ENCODE measurements at places on chromosomes 1 and 21.

DNA sequence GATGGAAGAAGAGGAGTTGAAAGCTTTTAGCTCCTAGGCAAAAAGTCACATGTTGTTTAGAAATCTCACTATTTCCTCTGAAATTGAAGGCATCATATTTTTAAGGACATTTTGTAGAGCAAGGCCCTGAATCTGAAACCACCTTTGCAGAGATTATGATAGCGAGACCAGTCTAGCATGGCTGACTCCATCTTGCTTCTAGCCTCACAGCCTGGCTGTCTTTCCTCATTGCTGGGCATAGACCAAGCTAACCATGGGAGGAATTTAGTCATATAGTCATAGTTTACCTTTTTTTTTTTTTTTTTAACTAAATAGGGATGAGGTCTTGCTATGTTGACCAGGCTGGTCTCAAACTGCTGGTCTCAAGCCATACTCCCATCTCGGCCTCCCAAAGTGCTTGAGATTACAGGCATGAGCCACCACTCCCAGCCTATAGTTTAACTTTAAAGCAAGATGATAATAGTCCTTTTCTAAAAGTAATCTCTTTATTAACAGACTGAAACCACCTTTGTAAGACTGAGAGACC is 42.2 kb upstream of the ZNF326 start:
- DNase-seq: no peak

- no peak for DNase-seq
Observed at GRCh38 chr1:95027046-95027445, 45.7 kb downstream of the ALG14 start.

DNA sequence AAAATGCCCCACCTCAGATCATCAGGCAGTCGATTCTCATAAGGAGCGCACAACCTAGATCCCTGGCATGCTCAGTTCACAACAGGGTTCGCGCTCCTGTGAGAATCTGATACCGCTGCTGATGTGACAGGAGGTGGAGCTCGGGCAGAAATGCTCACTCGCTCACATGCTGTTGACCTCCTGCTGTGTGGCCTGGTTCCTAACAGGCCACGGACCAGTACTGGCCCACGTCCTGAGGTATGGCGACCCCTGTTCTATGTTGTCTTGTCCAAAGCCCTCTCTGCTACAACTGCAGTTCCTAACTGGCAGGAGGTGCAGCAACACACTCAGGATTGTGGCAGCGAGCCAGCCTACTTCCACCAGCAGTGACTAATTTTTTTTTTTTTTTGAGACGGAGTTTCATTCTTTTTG is 70.6 kb downstream of the CLSTN1 start:
- no peak for DNase-seq

- DNase-seq: no peak
Observed at GRCh38 chr1:68093737-68094136, 43.3 kb upstream of the DIRAS3 start.
